ENCODE measurements at places on chromosomes 6 and 20.

GRCh38 chr6:31836474-31837368 is 9.2 kb downstream of the HSPA1B start:
- no peak for DNase-seq

DNA sequence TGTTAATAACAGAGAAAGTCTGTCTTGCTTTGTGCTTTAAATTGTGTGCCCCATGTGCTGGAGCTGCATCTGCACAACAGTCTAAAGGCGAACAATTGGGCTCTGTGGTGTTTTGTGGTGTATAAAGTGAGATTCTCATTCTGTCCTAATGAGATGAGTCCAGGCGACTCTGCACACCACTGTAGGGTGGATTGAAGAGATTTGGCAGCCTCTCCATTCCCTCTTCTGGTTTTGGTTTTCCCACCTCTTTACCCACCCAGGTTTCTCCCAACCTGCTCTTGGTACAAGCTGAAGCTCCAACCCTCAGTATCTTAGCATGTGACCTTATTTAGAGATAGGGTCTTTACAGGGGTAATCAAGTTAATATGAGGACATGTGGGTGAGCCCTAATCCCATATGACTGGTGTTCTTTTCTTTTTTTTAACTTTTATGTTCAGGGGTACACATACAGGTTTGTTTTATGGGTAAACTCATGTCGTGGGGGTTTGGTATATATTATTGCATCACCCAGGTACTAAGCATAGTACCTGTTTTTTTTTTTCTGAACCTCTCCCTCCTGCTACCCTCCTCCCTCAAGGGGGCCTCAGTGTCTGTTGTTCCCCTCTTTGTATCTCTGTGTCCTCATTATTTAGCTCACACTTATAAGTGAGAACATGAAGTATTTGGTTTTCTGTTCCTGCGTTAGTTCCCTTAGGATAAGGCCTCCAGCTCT is 217.6 kb upstream of the DTNBP1 start:
- no peak for DNase-seq

GRCh38 chr6:36352477-36353157 is 15.9 kb upstream of the BNIP5 start:
- no peak for DNase-seq

GRCh38 chr6:31559958-31560696 is 12.0 kb upstream of the LTA start:
- DNase-seq = no peak

GRCh38 chr20:47558295-47559066 is 56.8 kb downstream of the NCOA3 start:
- DNase-seq = no peak

- DNase-seq = no peak
Measured at GRCh38 chr6:37085198-37085597, 79.7 kb downstream of the FGD2 start.

- no peak for DNase-seq
Measured at GRCh38 chr6:24704468-24704867, 14.5 kb downstream of the C6orf62 start.

GRCh38 chr6:15929685-15930084 is 199.2 kb upstream of the MYLIP start:
- no peak for DNase-seq

DNA sequence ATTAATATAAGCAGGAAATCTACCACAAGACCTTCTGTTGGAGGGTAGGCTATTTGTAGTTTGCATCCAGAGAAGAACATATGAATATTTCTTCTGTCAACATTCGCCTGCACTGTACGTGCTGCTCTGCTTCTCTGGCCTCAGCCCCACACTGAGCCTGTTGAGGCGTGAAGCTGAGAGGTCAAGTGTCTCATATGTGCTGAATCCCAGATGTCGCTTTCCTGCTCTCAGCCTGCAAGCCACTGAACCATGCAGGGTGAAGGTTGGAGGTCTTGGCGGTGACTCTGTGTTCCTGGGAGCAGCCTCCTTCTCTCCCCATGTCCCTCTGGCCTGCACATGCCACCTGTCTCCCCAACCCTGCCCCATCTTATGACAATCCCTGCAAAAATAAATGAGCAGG is 83.6 kb downstream of the TMEM170B start:
- DNase-seq = no peak

DNA sequence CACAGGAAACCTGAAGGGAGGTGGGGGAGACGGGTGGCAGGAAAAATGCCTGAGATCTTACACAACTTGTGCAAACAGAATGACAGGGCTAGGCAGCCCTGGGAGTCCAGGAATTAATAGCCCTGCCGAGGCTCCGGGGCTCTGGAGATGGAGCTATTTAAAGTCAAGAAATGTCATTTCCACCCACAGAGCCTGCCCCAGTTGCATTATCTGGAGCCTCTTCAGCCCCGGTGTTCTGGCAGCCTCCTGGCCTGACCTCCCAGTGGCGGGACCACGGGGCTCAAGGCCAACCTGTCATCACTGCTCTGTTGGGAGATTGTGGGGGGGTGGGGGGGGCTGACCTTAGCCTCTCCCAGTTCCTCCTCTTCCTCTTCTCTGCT is 28.5 kb upstream of the SCUBE3 start:
- no peak for DNase-seq

DNA sequence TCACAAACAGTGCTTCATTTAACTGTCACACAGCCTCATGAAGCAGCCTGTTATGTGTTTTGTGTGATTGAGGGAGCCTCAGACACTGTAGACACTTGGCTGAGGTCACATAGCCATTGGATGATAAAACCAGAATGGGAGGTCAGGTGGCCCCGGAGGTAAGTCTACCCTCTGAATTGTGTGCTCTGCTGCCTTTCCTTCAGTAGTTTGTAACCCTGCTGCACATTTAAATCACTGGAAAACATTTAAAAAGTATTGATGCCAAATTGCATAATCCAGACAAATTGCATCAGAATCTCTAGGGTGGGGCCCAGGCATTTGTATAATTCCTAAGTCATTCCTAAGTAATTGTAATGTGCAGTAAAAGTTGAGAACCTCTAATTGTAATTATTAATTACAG is 85.2 kb upstream of the ECI2 start:
- DNase-seq = no peak

Measured in NCI-H1092 (cell line).